ENCODE measurements at places on chromosomes 1 and 21. TPM values are rescaled to one million over a fixed set of nuclear protein-coding genes. Genes with fewer than 3 reads are reported as not detected.

DNA sequence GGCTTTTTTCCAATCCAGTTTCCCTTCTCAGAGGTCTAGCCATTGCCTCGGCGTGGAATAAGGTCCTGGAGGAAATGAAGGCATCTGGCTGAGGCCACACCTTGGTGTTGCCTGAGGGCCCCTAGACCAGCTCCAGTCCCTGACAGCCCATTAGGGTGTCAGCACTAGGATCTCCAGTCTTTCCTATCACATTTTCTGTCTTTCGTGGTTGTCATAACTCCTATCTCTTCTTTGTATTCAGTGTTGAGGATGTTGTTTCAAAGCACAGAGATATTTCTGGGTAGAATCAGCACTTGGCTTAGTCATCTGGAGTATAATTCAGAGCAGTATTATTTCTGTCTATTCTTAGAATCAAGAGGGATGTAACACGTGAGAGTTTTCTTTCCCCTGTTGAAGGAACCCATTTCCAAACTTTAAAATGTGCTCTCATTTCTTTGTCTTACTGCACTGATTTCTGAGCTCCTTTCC lies 844.3 kb downstream of the KCNT2 start:
- no peak for DNase-seq

DNA sequence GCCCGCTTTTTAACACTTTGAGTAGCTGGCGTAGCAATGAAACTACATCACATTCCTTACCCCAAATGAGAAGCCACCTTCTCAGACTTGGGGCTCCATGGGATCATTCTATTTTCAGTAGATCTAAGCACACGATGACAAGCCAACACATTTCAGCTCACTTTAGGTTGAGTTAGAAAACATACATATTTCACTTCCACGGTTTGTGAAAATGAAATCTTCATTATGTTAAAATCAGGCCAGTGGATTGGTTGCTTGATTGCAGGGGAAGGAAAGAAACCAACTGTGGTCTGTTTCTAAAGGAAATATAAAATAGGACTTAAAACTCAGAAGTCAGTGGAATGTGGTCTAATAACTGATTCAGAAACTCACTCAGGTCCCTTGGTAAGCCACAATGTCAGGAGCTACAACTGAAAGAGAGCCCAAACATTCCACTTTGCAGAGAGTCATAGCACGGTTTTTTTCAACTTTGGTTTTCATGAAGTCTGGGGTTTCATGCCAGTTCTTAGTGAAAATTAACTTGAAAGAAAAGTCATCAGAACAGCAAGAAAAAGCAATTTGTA lies 82.3 kb upstream of the TIAM1 start:
- DNase-seq = no peak

GRCh38 chr1:15083578-15083977 lies 70.0 kb upstream of the TMEM51 start:
- no peak for DNase-seq

DNA sequence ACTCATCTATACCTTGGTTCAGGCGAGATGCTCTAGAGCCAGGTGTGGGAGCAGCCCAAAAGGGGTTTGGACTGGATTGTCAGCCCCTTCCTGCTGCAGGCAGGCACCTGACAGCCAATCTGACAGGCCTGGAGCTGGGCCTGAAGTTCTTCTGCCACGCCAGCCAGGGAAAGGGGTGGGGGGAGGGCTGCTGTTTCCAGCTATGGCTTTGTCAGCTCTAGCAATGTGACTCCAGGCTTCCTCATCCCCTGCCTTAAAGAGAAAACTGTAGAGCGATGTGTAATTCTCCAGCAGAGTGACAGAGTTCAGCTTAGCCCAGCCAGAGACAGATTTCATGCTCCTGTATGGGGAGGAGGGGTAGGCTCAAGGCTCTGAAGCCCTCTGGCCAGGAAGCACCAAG lies 30.3 kb downstream of the WNT4 start:
- DNase-seq = peak; percentile 71

- peak; percentile 77 for DNase-seq
These were observed 12.9 kb downstream of the KIAA2013 start for GRCh38 chr1:11913291-11913690.

- no peak for DNase-seq
These were observed 13.1 kb downstream of the STMN1 start for GRCh38 chr1:25893116-25893515.

DNA sequence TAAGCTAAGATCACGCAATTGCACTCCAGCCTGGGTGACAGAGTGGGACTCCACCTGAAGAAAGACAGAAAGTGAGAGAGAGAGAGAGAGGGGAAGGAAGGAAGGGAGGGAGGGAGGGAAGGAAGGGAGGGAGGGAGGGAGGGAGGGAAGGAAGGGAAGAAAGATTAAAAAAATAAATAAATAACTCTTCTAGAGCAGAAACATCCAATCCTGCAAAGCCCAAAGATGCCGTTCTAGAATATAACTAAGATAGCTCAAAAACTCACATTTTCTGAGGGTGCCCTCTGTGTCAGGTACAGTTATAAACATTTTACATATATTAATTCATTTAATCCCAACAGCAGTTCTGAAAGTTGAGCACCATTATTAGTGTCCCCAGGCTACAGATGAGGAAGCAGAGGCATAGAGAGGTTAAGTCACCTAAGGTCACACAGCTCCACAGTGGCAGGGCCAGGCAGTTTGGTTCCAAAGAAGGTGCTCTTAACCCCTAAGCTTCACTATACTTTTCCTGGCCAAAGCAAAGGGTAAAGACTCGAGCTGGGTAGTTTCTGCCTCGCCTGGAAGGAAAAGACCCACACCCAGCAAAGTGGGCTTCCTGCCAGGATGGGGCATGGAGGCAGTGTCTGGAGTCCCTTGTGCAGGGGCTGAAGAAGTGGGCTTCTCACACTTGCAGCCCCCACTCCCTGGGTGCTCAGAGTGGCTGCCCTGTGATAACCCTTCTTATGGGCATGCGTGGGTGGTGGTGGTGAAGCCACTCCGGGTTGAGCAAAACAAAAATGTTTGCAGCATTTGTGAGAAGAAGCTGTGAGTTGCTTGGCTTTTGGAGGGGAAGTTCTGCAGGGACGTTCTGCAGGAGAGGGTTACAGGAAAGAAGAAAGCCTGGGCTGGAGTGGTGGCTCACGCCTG lies 7.9 kb upstream of the PIK3CD start:
- no peak for DNase-seq

- peak; percentile 17 for DNase-seq
These were observed 5.8 kb upstream of the FNBP1L start for GRCh38 chr1:93442008-93442666.

DNA sequence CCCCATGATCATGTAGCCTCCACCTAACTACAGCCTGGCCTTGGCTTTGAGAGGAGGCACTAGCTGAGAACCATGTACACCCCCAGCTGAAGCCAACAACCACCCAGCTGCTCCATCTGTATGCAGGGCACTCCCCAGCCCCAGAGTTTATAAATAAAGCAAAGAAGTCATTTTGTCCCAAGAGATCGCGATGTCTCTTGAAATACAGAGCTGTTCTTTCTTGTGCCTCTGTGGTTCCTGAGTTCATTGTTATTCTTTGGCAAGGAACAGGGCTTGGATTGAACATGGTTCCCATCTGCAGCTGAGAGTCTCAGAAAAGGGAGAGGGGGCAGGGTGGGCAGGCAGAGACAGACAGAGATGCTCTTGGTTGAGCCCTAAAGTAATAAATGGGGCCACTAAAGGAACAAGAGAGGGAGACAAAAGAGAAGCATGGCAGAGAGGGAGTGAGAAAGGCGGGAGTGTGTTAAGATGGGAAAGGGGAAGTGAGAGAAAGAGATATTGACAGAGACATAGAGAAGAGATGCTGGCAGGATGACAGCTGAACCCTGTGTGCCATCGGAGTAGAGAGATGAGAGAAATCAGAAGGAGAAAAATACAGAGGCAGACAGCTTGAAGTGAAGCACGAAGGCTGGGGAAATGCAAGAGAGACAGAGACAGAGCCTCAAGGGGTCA lies 63.3 kb downstream of the TNR start:
- DNase-seq = no peak

DNA sequence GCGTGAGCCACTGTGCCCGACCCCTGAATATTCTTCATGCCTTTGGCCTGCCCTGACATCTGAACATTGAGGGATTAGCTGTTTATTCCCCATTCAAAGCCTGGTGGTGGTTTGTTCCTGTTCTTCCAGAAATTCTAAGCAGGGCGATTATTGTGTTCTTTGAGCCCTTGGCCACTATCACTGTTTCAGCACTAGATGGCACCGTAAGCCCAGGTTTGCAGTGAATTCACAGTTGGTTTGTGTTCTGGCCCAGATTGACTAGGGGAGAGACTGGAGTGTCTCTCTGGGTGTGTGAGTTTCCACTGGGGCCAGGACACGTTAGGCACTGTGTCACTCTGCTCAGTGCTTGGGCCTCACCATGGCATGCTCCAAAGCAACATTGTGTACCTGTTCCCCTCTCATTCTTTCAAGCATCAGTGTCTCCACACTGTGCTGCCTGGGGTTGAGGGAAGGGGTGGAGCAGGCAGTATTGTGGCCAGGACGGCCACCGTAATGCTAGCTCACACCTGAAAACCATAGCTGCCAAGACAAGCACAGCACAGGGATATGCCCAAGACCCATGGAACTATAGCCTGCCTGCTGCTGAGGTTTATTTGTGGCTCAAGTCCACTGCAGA lies 52.7 kb downstream of the PKN2 start:
- peak; percentile 54 for DNase-seq

- DNase-seq = peak; percentile 95
These were observed 2.0 kb downstream of the ADAMTS1 start for GRCh38 chr21:26842974-26843932.

DNA sequence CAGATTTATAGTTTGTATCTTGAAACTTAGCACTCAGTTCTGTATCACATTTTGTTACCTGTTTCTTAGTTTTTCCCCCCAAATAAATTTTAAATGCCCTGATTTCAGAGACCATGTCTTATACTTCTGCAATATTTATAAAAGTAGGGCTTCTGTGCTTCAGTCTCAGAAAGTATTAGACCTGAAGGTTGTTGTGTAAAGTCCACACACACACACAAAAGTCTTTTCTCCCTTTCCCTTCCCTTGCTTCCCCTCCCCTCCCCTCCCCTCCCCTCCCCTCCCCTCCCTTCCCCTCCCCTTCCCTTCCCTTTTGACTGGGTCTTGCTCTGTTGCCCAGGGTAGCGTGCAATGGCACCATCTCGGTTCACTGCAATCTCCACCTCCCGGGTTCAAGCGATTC lies 41.0 kb upstream of the KCNK1 start:
- no peak for DNase-seq

GRCh38 chr1:152566681-152567080 lies at the start of gene LCE3E:
Gene LCE3E, minus strand, starts transcription at chr1:152566780. Its CDS starts 572 bp downstream, at chr1:152566208.
- no peak for DNase-seq

DNA sequence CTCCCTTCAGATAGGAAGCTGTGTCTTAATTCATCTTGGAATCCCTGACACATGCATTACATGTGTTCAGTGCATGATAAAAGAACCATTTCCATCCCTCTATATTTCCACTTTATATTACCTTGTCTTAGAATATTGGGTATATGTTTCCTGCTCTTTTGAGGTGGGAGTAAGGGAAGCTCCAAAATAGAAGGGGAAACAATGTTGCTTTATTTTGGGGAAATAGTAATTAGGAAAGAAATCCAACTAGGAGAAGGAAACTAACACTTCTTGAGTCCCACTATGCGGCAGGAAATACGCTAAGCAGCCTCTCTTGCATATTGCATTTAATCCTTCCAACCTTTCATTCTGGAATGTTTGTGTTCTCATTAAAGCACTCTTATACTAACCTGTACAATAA lies 89.4 kb upstream of the VAV3 start:
- DNase-seq = no peak

The SLC44A3 gene
- total RNA-seq = 7.1 TPM

The TIE1 gene
- not detected for total RNA-seq

The C1orf174 gene
- total RNA-seq = 27.1 TPM

The AIRE gene
- total RNA-seq = not detected

The TAL1 gene
- total RNA-seq = not detected
